Fibroblast of gingiva (primary cell): ENCODE measurements at places on chromosomes 6 and 20.

- DNase-seq = no peak
These were observed 10.1 kb upstream of the SNRNP48 start for GRCh38 chr6:7579851-7580250.

DNA sequence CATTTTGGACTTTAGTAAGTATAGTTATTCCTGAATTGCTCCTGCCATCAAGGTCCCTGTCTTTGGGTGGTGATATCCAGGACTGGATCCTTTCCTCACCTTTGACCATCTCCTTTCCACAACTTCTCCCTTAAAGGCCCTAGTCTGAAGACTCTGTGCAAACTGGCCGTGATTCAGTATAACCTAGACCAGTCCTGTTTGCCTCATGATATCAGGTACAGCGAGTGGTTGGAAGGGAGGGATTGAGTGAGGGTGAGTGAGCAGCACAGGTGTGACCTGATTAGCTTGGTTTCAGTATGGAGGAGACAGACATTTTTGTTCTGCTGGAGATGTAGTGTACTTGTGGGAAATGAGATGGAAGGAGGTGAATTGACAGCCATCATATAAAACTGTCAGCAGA lies 2.3 kb upstream of the RRP36 start:
- DNase-seq = no peak

GRCh38 chr6:170532867-170533488 lies 20.1 kb downstream of the PSMB1 start:
- no peak for DNase-seq

DNA sequence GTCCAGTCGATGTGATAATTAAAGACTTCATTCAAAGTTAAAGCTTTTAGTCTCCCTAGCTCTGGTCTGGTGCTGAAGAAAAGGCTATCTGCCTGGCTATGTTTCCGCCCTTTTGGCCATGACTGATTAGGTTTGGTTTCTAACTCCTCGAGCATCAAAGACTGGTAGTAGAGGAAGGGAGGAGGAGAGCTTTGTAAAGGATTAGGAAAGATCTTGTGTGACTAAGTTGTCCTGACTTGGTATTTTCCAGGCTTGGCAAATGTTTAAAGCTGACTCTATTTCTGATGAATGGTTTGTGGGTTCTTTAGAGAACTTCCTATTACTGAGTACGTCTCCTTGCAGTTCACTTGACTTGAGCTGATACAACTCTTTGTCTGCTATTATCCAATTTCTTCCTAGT lies 312.9 kb downstream of the GJA1 start:
- DNase-seq = peak; percentile 61

GRCh38 chr6:11706171-11706570 lies 72.4 kb downstream of the ADTRP start:
- DNase-seq = no peak

- peak; percentile 60 for DNase-seq
These were observed 754 bp downstream of the HDDC2 start for GRCh38 chr6:125300992-125301434.

GRCh38 chr6:43791745-43792422 lies 21.9 kb downstream of the VEGFA start:
- DNase-seq = no peak

DNA sequence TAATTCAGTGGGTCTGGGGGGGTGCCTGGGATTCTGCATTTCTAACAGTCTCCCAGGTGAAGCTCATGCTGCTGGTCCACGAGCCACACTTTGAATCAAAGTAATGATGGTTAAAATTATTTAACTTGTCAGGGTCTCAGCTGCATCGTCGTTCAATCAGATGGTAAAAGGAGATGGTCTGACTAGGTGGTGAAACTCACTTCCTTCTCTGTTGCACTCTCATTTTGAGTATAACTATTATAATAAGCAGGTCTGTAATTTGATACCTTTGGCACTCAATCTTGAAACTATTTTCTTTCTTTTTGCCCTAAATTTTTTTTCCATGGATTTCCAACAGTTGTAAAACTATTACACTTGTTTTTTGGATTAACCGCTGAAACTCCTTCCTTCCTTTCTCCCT lies 292.5 kb downstream of the FARS2 start:
- no peak for DNase-seq

DNA sequence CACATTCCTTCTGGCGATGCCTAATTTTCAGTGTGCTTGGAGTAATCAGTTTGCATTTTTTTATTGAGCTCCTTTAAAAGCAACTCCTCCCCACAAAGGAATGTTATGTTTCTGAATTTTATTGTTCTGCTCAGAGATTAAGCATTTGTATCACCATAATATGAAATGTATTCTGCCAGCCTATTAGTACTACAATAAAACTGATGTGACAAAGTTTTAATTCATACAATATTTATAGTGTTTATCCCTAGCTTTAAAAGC lies 236.9 kb upstream of the ASCC3 start:
- DNase-seq = no peak

DNA sequence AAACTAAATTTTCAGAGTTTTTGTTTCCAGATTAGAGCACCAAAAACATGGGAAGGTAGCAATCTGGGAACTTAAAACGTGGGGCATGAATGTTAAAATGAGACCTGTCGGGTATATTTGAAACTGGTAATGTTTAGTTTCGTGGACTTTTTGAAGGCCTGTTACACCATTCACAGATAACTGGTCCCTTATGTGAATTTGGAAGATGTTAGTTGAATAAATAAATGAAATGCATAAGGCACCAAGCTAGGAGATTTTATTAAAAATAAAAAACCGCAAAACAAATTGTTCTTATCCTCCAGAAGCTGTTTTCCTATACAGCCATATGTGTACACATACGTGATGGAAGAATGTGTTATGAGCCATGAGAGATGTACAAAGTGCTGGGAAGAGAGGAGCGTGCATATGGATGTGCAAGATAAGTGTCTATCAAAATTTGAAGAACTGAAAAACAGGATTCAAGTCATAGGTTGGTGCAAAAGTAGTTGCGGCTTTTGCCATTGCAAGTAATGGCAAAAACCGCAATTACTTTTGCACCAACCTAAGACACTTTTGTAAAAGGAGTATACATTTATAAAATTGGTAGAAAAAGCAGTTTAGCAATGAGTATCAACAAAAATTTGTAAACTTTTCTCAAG lies 700 bp upstream of the MCUR1 start:
- no peak for DNase-seq

DNA sequence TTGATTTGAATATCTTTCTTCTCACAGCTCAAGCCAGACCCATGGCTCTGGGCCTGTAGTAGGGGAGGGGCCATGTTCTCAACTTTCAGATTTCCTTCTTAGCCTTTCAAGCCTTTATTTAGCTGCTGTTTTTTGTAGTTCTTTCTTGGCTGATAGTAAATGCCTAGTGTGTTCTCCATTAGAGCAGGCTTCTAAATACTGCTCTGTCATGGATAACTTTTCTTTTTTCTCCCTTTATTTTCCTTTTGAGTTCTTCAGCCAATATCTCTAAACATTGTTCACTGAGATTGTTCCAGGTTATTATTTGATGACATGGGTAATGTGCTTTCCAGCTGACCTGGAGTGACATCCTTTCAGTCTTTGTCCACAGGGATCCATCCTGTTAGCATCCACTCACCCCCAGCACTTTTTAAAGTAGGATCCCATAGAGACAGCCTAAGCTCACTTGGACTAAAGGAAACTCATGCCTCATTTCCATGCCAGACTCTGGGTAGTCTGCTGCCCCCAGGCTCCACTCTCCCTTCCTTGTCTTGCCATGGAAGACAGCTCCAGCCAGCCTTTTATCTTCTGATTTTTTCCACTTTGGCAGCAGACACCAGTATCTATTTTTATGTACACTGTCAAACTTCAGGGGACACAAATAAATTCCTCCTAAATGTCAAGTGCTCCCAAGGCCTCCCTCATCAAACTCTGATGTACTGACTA lies 645.6 kb downstream of the RNF144B start:
- no peak for DNase-seq
